SK-N-SH treated with all-trans-retinoic acid at 6 μM for 48 hours (cell line): ENCODE measurements at places on chromosomes 4 and X.
A peak's percentile ranks its signal among the peaks of the same experiment; 100 is the strongest.

DNA sequence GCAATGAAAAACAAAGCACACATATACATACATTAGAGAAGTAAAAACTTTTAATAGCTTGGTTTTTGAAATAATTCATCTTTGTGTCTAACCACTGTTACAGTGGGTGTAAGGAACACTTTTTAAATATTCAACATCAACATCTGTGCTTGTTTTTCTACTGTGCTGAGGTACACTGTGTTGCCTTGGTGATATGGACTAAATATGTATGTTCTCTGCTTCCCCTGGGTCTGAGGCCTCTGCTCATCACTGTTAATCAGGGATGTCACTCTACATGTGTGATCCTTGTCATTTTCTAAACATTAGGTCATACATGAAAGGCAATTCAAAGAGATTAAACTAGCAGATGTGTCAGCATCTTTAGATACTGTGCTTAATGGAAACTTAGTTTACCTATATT, 10.9 kb downstream of the MCTS1 start:
- no peak for ATAC-seq

DNA sequence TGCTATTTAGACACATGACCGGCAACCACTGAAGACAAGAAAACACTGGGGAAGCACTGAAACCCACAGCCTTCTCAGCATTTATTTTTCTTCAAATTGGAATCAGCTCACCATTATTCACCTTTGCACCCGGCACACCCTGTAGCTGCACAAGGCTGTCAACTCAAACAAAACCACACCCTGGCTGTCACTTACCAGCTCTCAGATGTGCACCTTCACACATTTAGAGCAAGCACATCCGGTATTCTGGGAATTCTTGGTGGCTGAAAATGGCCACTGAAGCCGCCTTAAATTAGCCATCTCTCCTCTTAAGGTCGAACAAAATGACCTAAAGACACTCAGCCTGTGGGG, 5.9 kb downstream of the ZFYVE28 start:
- no peak for ATAC-seq

DNA sequence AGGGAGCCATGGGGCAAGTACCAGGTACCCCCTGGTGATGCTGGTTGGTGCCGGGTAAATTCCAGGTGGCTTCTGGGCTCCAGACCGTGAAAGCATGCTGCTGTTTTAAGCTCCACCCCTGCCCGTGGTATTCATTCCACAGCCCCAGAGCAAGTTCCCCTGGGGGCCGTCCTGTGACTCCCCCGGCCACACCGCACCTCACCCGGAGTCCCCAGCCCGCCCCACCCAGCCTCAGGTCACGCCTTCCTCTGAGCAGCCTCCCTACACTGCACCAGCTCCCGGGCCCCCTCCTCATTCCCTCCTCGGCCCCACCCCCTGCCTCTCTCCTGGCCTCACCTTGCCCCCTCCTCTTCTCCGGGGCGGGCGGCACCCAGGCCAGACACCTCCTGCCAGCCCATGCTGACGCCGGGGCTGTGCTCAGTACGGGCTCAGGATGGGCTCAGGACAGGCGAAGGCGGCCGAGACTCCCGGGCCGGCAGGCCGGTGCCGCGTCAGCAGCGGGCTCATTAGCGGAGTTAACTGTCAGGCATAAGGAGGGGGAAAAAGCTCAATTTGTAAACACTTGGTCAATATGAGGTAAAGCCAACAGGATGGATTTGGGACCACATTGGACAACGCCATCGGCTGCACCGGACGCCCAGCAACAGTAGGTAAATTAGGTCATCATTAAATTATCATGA, 127.4 kb downstream of the FAM53A start:
- peak; percentile 50; the same call in 2 of the 3 replicates for ATAC-seq

DNA sequence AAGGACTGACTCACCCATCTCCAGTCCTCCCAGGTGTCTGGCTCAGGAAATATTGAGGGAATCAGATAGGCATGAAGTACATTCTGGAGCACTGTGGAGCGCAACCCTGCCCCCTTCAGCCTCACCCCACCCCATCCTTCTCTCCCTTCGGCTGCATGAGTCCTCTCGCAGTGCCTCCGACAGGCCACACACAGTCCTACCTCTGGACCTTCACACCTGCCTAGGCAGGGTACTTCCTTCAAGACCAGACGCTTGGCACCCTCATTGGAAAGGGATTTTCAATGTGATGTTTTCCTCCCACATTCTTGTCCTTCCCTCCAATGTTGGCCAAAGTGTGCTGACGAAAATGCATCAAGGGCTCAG, 26.8 kb upstream of the PPP2R2C start:
- no peak for ATAC-seq

DNA sequence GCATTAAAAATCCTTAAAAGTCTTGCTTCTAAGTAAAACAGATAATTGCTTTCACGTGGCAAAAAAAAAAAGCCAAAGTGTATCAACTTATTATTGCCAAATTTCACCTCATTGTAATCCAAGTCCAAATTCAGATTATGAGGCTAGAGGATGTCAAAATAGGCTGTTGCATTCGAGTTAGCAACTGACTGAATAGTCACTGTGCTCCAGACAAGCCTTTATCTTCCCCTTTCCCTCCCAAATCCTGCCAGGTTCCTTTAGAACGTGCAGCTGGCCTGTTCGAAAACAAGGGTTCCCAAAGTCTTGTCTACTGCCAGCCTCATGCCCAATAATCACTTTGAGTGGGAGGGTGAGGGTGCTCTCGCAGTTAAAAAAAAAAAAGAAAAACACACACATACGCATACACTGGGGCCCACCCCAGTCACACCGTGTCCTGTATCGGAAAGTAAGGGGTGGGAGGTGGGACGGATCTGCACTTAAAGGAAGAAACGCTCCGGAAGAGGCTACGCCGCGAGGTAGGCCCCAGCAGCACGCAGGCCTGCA, 603 bp downstream of the MAD2L1 start:
- ATAC-seq = peak; percentile 1

- ATAC-seq = no peak
These were observed 39.8 kb upstream of the VCX3A start for GRCh38 chrX:6574762-6575161.

DNA sequence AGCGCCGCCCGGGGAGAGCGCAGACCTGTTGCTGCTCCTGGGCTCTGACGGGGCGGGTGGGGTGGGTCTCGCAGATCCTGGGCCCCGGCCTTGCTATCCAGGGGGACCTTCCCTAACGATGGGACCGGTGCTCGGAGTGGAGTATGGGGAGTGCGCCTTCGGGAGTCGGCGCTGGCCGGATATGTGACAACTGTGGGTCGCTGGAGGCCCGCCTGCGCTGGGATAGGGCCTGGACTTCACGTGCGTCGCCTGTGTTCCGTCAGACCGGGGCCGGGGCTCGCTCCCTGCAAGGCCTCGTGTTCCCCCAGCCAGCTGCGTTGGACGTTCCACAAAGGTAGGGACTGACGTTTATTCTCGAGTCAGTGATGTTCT, 1.3 kb downstream of the TBL1X start:
- peak; percentile 18 for ATAC-seq

GRCh38 chrX:44234116-44234515, 109.4 kb downstream of the EFHC2 start:
- no peak for ATAC-seq

- peak; percentile 79 for ATAC-seq
These were observed 19.2 kb upstream of the WFS1 start for GRCh38 chr4:6250235-6250983.

GRCh38 chr4:80008351-80008750, 64.7 kb downstream of the ANTXR2 start:
- no peak for ATAC-seq

GRCh38 chr4:25002681-25003080, 28.1 kb downstream of the LGI2 start:
- ATAC-seq = no peak

GRCh38 chrX:15497865-15498264, 2.7 kb upstream of the BMX start:
- ATAC-seq = peak; percentile 47

GRCh38 chr4:85842540-85842939, 367.6 kb downstream of the ARHGAP24 start:
- ATAC-seq = no peak

GRCh38 chrX:104084534-104085277, 8.7 kb upstream of the TMSB15C start:
- no peak for ATAC-seq

GRCh38 chr4:42654631-42655268, 2.2 kb downstream of the ATP8A1 start:
- no peak; the same call in 2 of the 3 replicates for ATAC-seq

- no peak for ATAC-seq
These were observed 85.2 kb upstream of the GPR34 start for GRCh38 chrX:41603596-41603995.

GRCh38 chr4:80305466-80305865, 30.1 kb upstream of the CFAP299 start:
- peak; percentile 22; the same call in 2 of the 3 replicates for ATAC-seq

DNA sequence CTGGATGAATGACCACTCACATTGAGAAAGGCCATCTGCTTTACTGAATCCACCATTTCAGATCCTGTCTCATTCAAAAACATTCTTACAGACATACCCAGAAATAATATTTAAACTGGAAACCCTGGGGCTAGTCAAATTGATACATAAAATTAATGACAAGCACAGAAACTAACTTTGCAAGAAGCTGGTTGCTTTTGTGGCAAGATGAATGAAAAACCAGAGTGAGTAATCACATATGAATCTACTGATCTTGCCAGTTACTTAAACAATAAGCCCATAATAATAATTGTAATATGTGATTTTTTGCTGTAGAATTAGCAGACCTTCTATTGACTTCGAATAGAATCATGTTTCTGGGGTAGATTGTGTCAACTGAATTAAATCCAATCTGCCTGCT, 235.1 kb downstream of the PPARGC1A start:
- ATAC-seq = no peak

DNA sequence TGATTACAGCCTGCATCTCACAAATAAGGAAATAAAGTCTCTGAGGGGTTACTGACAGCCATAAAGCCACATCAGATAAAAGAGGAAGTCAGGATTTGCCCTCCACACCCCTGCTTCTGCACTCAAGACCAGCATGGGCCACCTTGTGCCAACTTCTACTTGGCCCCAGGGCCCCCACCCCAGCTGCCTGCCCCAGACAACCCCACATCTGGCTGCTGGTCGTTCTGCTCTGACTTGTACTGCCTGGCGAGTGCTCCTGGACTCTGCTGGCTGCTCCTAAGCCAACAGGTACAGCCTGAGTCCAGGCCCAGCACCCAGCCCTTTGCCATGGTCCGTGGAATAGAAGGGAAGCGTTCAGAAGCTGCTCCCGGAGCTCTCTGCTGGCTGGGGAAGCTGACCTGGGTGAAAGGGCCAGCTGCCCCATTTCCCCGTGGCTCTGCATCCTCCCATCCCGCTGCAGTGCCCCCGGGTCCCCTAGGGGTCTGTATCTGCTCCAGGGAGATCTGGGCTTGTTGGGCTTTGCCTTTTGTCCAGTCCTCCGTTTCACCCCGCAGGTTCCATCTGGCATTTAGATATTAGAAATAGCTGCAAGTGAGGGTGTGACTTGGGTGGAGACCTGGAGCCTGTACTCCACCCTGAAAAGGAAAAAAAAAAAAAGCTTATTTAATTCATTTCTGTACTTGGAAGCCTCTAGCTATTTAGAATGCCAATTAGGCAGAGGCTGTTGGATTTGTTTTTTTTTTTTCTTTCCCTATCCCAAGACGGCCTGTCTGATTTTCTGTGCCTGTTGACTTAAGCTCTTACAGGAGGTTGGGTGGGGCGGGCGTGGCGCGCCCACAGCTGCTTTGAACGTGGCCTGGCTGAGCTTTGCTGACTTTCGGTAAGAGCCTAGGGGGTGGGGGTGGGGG, 194.7 kb downstream of the PTTG2 start:
- ATAC-seq = no peak

- no peak for ATAC-seq
These were observed 11.0 kb downstream of the TMEM192 start for GRCh38 chr4:165101641-165102040.

GRCh38 chr4:78654807-78655206, 103.2 kb downstream of the ANXA3 start:
- peak; percentile 77 for ATAC-seq

- ATAC-seq = no peak
These were observed 200.9 kb upstream of the FSTL5 start for GRCh38 chr4:162364651-162365050.

DNA sequence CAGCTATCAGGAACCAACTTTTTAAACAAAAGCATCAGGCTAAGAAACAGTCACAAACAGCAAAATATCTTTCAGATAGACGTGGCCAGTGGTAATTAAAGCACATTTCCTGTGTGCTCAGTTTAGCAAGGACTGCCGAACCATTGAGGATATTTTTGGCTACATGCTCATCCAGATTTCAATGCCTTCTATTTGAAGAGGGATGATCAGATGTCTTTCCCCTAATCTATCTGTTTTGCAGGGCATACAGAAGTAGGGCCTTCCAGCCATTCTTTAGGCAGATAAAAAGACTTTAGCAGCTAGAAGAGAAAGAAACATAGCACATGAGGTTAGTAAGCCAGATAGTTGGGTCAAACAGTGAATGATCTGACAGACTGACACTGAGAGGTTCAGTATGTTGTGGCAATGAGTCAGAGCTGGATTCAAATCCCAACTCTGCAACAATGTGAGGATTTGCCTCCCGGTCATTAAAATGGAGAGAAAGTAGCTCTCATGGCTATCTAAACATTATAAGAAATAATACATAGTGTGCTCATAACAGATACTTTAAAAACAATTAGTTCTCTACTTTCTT, 100.0 kb upstream of the PRKG2 start:
- no peak for ATAC-seq

DNA sequence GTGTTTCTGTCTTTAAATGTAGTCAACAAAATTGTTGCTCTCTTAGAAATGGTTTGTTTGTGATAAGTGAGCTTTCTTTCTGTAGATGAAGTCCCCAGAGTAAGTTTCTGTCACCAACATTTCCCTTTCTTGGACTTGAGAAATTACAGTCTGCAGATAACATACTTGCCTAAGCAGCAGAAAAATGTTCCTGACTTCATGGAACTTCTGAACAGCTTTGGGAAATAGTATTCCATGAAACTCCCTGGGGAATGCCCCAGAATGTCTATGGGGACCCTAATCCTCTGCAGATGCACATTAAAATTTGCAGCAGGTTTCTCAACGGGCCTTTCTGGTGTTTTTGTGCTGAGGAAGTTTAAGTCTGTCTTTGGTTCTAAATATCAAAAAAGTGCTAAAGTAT, 38.6 kb upstream of the NEIL3 start:
- no peak for ATAC-seq

DNA sequence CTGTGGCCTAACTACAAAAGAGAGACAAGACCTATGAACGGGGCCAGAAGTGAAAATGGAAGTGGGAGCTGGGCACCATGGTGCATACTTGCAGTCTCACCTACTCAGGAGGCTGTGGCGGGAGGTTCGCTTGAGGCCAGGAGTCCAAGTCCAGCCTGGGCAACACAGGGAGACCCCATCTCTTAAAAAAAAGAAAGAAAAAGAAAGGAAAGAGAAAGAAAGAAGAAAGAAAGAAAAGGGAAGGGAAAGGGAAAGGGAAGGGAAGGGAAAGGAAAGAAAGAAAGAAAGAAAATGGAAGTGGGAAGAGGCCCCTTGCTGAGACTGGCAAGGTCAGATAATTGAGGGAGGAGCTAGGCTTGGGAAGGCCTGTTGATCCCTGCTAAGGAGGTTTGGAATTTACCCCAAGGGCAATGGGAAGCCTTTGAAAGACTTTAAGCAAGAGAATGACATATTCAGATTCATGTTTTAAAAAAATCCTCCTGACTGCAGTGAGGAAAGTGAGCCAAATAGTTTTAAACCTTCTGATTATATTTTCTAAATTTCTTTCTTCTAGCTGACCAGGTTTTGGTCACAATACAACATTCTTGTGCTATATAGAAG, 17.7 kb upstream of the HERC5 start:
- ATAC-seq = no peak
